Dorsolateral prefrontal cortex (tissue), 122 donors: ENCODE measurements at places on chromosomes 16 and 17.
A peak's percentile ranks its signal among the peaks of the same experiment; 100 is the strongest.

- no peak for DNase-seq
Measured at GRCh38 chr16:59424714-59425273, 690.7 kb upstream of the GOT2 start.

- DNase-seq: no peak
Measured at GRCh38 chr17:29283496-29283895, 10.5 kb downstream of the NUFIP2 start.

- DNase-seq: peak; percentile 41
Measured at GRCh38 chr16:85428168-85428898, 184.8 kb upstream of the GSE1 start.

DNA sequence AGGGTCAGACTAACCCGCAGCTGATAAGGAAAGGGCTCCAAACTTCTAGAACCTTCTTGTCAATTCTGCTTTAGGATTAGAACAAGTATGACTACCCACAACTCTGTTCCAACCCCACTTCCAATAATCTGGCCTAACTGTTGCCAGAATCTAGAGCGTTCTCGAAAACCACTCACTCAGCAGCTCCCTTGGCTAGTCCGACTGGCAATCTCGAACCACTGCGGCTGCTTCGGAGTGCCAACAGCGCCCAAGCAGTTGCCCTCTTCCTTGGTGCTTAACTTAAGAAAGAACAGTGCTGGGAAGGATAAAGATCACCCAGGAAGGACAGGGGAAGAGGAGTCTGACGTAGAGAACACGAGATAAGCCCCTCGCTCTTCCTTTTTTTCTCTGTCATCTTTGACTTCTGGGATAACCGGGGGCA lies 818 bp downstream of the DNAJC7 start:
- no peak for DNase-seq

DNA sequence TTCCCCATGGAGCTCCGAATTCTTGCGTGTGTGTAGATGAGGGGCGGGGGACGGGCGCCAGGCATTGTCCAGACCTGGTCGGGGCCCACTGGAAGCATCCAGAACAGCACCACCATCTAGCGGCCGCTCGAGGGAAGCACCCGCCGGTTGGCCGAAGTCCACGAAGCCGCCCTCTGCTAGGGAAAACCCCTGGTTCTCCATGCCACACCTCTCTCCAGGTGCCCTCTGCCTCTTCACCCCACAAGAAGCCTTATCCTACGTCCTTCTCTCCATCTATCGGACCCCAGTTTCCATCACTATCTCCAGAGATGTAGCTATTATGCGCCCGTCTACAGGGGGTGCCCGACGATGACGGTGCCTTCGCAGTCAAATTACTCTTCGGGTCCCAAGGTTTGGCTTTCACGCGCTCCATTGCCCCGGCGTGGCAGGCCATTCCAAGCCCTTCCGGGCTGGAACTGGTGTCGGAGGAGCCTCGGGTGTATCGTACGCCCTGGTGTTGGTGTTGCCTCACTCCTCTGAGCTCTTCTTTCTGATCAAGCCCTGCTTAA lies 617 bp upstream of the SENP3 start:
- DNase-seq: peak; percentile 92

- no peak for DNase-seq
Measured at GRCh38 chr17:5209396-5209795, 17.7 kb upstream of the ZNF594 start.

DNA sequence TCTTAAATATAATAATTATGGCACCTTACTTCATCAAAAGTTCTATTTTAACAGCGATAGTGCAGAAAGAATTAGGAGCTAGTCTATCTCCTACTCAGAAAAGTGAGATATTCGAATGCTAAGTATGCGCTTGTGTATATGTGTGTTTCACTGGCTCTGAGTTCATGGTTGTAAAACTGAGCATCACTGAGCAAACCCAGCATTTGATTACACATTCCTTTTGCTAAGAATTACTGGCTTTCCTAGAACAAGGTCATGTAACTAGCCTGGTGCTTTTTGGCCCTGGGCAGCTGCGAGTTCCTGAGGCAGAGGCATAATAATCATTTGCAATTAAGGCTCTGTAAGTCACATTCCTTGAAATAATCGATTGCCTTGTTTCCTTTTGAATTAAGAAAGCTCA lies 157.2 kb downstream of the SNX29 start:
- DNase-seq: no peak

DNA sequence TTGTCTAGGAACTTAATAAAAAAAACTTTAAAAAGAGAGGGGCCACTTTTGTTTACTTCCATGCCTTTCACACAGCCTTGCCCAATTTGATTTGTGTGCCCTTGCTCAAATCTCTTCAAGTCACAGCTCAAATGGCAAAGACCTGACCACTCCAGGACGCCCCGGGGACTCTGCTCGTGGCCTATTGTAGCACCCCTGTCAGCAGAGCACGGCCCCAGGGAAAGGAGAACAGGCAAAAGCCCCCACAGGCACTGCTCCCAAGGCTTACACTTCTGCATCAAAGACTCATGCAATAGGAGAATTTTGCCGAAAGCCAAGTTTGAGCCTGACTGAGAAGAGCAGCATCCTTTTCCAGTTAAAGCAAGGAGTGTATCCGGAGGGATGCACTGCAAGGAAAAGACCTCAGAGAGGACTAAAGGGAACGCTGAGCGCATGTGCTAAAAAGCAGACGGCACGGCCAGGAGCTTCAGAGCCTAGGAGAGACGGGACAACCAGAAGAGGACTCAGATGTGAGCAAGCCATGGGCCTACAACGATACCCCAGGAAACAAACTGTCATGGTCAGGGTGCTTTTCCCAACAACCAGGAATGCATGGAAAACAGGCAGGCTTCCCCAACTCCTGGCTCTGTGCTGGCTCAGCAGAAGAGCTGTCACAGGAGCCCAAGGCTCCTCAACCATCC lies 8.2 kb downstream of the CREBBP start:
- no peak for DNase-seq

GRCh38 chr16:79519448-79519847 lies 81.1 kb downstream of the MAF start:
- no peak for DNase-seq

DNA sequence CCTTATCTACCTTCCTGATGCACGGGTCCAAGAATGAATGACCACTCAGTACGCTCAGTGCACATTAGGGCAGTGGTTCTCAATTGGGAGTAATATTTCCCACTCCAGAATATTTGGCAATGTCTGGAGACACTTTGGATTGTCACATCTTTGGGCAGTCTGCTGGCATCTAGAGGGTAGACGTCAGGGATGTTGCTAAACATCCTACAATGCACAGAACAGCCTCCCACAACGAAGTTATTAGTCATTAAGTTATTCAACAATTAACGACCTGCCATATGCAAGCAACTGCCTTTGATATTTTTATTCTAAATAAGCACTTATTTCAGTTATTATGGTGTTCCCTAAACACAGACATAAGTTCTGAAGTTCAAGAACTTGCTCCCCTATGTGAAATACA lies 669.3 kb downstream of the TOX3 start:
- no peak for DNase-seq

DNA sequence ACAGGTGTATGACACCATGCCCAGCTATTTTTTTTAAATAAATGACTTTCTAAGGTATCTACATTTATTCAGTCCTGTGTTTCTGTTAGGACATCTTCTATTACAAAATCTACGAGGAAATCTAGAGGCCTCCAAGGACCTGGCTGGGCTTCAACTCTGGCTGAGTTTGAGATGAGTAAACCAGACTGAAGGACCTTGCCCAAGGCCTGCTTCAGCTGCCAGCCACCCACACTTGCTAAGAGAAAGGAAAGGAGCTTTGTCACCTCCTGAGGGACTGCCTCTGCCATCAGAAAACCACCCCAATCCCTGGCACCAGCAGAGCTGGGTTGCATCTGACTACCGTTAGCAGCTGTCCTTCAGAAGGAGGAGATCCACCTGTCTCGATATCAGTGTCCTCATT lies 1.3 kb upstream of the MYO1D start:
- peak; percentile 52 for DNase-seq

DNA sequence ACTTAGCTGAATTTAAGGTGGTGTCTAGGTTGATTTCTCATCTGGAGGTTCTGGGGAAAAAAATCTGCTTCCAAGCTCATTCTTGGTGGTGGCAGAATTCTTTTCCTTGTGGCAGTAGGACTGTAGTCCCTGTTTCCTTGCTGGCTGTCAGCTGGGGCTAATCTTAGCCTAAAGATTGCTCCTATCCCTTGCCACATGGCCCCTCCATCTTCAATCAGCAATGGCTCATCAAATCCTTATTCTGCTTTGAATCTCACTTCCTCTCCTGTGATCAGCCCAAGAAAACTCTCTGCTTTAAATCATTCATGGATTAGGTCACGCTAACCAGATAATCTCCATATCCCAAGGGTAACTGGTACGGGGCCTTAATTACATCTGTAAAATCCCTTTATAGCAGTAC lies 6.6 kb downstream of the FAM20A start:
- DNase-seq: no peak

GRCh38 chr16:3170440-3171180 lies 17.4 kb upstream of the OR1F1 start:
- DNase-seq: peak; percentile 25

GRCh38 chr17:9432134-9432885 lies 143.3 kb downstream of the STX8 start:
- no peak for DNase-seq

DNA sequence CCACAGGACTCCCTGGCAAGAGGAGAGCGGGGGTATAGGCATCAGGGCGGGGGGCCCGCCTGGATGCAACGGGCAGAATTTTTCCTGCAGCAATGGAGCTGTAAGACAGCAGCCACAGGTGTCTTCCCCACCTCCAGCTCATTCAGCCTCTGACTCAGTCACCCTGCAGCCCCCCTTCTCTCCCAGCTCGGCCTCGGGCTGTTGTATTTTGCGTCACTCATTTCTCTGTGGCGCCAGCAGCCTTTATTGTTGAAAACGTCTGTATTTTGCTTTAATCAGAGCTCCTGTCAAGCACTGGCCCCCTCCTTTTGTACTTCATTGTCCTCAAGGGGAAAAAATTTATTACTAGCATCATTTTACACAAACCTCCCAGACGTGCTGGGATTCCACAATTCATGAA lies 117.7 kb downstream of the WSCD1 start:
- DNase-seq: no peak

GRCh38 chr16:330741-331140 lies 21.8 kb downstream of the AXIN1 start:
- DNase-seq: no peak

DNA sequence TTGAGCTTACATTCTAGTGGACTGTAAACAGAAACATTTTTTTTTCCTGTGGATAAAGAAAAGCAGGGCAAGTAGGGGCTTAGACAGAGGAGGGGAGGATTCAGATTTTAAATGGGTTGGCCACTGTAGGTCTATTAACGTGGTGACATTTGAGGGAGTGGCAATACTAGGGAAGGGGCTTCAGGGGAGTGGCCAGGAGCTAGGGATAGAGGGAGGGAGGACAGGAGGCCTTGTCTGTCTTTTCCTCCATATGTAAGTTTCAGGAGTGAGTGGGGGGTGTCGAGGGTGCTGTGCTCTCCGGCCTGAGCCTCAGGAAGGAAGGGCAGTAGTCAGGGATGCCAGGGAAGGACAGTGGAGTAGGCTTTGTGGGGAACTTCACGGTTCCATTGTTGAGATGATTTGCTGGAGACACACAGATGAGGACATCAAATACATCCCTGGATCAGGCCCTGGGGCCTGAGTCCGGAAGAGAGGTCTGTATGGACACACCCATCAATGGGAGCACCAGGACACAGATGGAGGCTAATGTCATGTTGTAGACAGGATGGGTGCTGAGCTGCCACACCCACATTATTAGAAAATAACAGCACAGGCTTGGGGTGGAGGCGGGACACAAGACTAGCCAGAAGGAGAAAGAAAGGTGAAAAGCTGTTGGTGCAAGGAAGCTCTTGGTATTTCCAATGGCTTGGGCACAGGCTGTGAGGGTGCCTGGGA lies 6.5 kb upstream of the HBM start:
- DNase-seq: no peak

- DNase-seq: no peak
Measured at GRCh38 chr17:78381601-78382232, 3.3 kb downstream of the PGS1 start.

DNA sequence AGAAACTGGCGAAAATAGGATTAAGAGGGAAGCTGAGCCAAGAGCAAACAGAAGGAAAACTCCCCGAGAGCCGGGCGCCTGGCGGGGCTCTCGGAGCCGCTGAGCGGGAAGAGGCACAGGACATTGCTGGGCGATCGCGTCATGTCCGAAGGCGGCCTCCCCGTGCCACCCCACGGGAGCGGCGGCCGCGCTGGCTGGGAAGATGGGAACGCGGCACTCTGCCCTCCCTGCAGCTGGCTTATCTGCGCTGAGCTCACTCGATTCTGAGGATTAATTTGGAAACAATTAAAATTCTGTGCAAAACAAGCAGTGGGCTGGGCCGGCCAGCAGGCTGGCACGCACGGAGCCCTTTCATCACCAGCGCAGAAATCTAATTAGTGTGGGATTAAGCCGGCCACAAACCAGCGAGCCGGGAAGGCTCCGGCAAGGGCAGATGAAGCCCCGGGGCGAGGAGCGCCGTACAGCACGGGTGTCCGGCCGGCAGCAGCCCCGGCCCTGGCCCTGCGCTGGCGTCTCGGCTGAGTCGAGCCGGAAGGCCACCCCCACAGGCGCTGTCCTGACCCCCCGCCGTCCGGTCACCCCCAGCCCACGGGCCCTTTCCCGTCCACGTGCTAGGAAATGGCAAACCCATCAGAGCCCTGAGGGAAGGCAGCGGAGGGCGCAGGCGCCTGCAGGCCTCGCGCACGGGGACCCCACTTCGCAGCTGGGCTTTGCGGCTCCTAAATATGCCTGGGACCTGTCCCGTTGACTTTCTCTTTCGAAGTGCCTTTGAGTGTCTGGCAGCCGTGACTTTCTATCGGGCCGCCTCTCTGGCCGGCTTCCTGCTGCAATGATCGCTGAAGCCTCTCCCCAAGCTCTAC lies 37.9 kb downstream of the SOX8 start:
- DNase-seq: peak; percentile 82

- DNase-seq: no peak
Measured at GRCh38 chr17:73644145-73645049, at the start of gene SDK2. SDK2 (minus strand) TSS chr17:73644445; CDS start chr17:73644088, 357 bp downstream.

DNA sequence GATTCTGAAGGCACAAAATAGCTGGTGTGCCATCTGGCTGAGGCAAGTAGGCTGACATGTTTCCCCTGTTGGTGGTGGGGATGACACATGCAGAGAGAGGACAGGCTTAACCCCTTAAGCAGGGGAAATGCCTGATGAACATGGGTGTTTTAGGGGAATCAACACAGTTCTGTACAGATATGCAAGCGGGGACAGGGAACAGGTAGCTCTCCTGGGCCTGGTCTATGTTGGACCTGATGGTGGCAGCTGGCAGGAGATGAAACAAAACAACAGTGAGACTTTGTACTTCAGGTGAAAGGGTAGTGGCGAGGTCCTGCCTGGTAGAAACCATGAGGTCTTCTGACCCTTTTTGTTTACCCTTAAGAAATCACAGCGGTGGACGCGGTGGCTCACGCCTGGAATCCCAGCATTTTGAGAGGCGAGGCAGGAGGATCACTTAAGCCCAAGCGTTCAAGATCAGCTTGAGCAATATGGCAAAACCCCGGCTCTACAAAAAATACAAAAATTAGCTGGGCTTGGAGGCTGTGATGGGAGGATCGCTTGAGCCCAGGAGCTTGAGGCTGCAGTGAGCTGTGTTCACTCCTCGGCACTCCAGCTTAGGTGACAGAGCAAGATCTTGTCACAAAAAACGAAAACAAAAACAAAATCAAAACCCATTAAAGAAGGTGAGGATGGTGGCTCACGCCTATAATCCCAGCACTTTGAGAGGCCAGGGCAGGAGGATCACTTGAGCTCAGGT lies 10.5 kb downstream of the OR1F1 start:
- no peak for DNase-seq
